Astrocyte (in vitro differentiated cells and primary cell): ENCODE measurements at places on chromosomes 3 and 15.

DNA sequence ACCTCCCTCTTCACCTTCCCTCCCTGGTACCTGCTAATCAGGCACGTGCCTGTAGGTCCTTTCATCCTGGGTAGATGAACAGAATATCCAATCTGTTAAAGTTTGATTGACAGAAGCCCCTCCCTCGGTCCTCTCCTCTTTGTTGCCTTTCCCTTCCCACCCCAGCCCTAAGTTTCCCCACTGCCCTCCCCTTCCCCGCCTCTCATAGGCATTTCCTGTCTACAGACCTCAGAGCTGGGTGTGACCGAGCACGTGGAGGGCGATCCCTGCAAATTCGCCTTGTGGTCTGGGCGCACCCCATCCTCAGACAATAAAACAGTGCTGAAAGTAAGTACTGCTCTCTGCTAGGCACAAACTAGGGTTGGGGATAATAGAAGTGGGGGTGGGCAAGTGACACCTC lies 239.2 kb upstream of the UMPS start:
- no peak for DNase-seq
- H3K27ac ChIP-seq, result no peak overlapping the region
- no peaks in the 10 kb centered on the region for H3K36me3 ChIP-seq
- H3K4me3 ChIP-seq, result no peak overlapping the region
- no peaks in the 10 kb centered on the region for H3K27me3 ChIP-seq

GRCh38 chr15:90402767-90403166 lies 14.7 kb downstream of the IQGAP1 start:
- no peak overlapping the region for H3K4me3 ChIP-seq
- peaks cover 53% of the 10 kb centered on the region for H3K4me1 ChIP-seq
- H3K27me3 ChIP-seq, result no peaks in the 10 kb centered on the region
- peak overlapping the region; percentile 91 for H3K27ac ChIP-seq
- peaks cover 3% of the 10 kb centered on the region for H3K36me3 ChIP-seq

GRCh38 chr3:89179355-89180001 lies 72.1 kb downstream of the EPHA3 start:
- H3K4me1 ChIP-seq, result peaks cover 4% of the 10 kb centered on the region
- DNase-seq, result peak; percentile 31
- no peak overlapping the region for H3K27ac ChIP-seq
- H3K36me3 ChIP-seq, result no peaks in the 10 kb centered on the region

DNA sequence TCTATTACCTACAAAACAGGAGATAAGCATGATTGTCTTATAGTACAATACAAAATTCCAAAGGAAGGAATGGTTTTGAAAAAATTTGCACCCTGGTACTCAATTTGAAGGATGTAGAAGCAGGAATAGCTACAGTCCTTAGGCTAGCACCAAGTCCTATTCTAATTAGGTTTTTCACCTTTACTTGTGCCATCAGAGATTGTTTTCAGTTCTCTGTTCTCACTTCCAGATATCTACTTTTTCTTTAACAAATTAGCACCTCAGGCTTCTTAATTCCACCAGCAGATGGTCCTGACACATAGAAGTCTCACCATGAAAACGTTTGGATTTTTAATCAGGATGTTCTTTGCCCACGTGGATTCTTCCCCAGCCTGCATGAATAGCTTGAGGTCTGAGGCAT lies 43.8 kb downstream of the IL5RA start:
- no peak overlapping the region for H3K4me3 ChIP-seq
- no peak overlapping the region for H3K27ac ChIP-seq
- DNase-seq, result no peak

DNA sequence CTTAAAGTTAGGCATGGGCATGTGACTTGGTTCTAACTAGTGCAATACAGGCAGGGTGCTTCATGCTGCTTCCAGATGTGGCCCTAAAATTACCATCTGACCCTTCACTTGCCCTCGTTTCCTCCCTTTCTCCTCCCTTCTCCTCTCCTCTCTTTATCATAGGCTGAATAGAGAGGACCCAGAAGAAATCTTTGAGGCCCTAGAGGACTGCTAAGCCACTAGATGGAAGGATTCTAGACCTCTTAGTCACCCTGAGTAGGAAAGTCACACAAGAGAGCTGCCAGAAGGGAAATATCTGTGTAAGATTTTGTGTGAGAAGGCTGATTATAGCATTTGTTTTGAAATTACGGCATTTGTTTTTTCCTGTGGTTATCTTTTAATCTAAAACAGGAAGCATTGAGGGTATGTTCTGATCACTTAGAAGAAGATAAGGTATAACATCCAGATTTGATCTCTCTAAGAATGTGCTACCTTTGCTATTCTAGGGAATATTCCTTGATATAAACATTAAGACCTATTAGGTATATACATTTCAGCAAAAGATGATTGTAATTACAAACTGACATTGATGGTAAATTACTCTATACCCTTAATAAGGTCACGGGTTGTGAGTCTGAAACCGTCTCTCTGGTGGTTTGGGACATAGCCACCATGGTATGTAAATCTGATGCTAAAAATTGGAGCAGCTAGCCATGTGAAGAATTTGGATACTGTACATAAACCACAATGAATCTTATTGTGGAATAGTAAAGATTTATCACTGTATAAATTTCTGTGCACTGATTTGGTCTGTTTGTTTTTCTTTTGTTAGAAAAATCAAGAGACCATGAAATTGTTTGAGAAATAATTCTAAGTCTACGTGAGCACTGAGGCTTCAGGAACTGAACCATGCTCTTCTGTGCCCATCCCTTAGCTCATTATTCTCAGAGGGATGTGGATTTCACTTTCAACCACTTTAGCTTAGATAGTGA lies 84.1 kb downstream of the TP63 start:
- no peak overlapping the region for H3K4me3 ChIP-seq
- H3K4me1 ChIP-seq, result peaks cover 16% of the 10 kb centered on the region
- peak; percentile 90 for DNase-seq
- H3K27ac ChIP-seq, result peak overlapping the region; percentile 69
- H3K27me3 ChIP-seq, result no peaks in the 10 kb centered on the region
- no peaks in the 10 kb centered on the region for H3K36me3 ChIP-seq

- H3K4me1 ChIP-seq, result no peaks in the 10 kb centered on the region
- no peaks in the 10 kb centered on the region for H3K27me3 ChIP-seq
- DNase-seq, result no peak
- H3K27ac ChIP-seq, result no peak overlapping the region
- H3K4me3 ChIP-seq, result no peak overlapping the region
Measured at GRCh38 chr3:183930086-183930485, 45.4 kb upstream of the PARL start.

DNA sequence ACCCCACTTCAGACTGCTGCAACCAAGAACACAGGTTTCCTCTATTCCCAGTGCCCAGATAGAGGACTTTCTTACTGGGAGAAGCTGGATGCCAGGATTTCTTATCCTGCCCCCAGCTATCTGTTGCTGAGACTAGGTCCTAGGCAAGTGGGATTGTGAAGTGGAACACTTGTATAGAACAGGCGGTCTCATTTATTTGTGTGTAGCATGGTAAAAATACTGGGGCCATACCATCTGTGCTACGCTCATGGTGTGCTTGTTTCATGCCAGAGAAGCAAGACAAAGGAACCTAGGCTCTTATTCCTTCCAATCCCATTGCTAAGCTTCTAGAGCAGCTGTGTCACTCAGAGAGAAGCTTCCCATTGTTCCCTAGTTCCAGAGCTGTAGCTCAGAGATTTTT lies 191.5 kb upstream of the EPHA6 start:
- H3K36me3 ChIP-seq, result no peaks in the 10 kb centered on the region
- H3K4me3 ChIP-seq, result no peak overlapping the region
- no peak overlapping the region for H3K27ac ChIP-seq
- H3K4me1 ChIP-seq, result no peaks in the 10 kb centered on the region
- no peak for DNase-seq

DNA sequence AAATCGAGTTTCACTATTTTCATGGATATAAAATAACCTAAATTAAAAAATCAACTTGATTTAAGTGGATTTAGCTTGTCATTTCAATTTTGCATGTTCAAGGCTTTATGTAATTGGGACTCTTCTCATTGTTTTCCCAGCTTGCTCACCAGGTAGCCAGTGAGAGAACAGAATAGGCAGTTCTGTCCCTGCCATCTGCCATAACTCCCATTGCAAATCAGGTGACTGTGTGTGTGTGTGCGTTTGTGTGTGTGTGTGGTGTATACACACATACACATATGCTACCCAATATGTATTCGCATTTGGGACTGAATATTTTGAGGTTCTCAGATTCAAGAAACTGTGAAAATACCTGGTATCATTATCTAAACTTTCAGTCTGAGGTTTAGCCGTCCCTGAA lies 1069.8 kb downstream of the IGSF11 start:
- no peaks in the 10 kb centered on the region for H3K4me1 ChIP-seq
- H3K27ac ChIP-seq, result no peak overlapping the region
- H3K27me3 ChIP-seq, result no peaks in the 10 kb centered on the region
- H3K36me3 ChIP-seq, result no peaks in the 10 kb centered on the region

GRCh38 chr3:12196684-12197083 lies 38.0 kb upstream of the TIMP4 start:
- DNase-seq, result no peak
- peaks cover 27% of the 10 kb centered on the region for H3K4me1 ChIP-seq
- no peak overlapping the region for H3K27ac ChIP-seq
- H3K27me3 ChIP-seq, result no peaks in the 10 kb centered on the region

- H3K36me3 ChIP-seq, result no peaks in the 10 kb centered on the region
- H3K4me3 ChIP-seq, result no peak overlapping the region
- no peaks in the 10 kb centered on the region for H3K27me3 ChIP-seq
- H3K4me1 ChIP-seq, result no peaks in the 10 kb centered on the region
- no peak overlapping the region for H3K27ac ChIP-seq
- no peak for DNase-seq
Measured at GRCh38 chr3:139396707-139397106, 7.3 kb upstream of the COPB2 start.

DNA sequence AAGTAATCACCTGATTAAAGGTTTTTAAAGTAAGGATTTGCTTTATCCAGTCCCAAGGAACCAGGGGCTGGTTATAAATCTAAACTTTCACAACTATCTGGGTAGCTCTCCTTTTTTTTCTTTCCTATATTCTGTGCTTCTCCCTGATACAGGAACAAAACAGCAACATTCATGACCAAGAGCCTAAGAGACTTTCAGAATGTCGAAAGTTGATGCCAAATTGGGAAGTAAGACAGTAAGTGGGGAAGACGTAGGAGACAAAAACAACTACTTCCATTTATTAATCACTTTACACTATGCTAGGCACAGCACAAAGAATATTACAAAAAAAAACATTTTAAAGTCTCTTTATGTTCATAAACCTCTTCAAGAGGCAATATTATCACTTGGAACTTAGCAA lies 211.6 kb downstream of the MAGI1 start:
- H3K27ac ChIP-seq, result no peak overlapping the region
- H3K4me3 ChIP-seq, result no peak overlapping the region
- no peak for DNase-seq

DNA sequence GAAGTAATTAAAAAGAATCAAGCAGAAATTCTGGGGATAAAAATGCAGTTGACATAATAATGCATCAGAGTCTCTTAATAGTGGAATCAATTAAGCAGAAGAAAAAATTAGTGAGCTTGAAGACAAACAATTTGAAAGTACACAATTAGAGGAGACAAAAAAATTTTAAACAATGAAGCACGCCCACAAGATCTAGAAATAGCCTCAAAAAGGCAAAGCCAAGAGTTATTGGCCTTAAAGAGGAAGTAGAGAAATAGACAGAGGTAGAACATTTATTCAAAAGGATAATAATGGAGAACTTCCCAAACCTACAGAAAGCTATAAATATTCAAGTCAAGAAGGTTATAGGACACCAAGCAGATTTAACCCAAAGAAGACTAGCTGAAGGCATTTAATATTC lies 113.3 kb downstream of the TBC1D2B start:
- H3K36me3 ChIP-seq, result no peaks in the 10 kb centered on the region
- no peak overlapping the region for H3K4me3 ChIP-seq

- H3K36me3 ChIP-seq, result no peaks in the 10 kb centered on the region
- no peak overlapping the region for H3K4me3 ChIP-seq
- peaks cover 5% of the 10 kb centered on the region for H3K4me1 ChIP-seq
- H3K27me3 ChIP-seq, result no peaks in the 10 kb centered on the region
- H3K27ac ChIP-seq, result no peak overlapping the region
- DNase-seq, result no peak
Measured at GRCh38 chr15:65916041-65916663, 46.9 kb downstream of the RAB11A start.

DNA sequence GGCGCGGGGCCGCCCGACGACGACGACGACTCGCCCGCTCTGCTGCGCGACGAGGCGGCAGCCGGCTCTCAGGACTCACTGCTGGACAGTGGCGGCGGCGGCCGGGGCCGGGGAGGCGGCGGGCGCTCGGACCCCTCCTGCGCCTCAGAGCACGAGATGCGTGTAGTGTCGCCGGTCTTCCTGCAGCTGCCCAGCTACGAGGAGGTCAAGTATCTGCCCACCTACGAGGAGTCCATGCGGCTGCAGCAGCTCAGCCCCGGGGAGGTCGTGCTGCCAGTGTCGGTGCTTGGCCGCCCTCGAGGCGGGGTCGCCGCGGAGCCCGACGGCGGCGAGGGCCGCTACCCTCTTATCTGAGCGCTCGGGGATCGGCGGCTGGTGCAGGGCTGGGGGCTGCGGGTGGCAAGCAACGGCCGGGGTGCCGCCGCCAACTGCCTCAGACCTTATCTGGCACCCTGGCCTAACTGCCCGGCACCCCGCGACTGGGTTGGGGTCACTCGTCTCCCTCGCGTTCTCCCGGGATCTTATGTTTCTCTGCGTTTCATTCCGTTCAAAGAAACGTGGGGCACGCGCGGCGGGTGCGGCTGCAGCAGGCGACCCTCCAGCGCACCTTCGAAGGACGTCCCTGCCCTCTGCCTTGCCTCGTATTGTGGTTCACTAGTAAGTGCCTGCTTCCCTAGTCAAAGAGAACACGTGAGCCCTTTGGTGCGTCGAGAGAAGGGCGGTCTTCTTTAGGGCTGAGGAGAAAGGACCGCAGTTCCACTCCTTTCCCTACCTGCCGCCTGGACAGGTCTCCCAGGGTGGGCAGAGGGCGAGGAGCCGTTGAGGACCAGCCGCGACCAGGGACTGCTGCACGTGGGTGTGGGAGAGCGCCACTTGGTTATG lies 1.0 kb downstream of the C3orf80 start:
- no peaks in the 10 kb centered on the region for H3K36me3 ChIP-seq
- H3K27ac ChIP-seq, result no peak overlapping the region
- peak overlapping the region; percentile 50 for H3K4me3 ChIP-seq

DNA sequence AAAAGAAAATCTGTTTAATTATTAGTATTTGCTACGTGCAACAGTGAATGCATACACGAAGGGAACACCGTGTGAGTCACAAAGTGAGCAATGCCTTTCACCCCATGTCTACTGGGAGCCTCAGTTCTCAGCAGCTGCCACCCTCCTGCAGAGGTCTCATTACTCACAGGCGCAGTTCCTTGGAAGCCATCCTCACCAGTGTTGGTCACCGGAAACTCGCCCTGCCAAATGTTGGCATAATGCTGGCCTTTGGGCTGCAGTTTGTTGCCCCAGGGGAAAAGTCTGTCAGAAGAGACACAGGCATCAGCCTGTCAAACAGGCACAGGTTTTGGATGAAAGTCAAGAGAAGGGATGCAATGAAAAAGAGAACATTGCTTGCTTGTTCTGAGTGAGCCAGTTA lies 50.1 kb downstream of the SUMF1 start:
- no peak overlapping the region for H3K4me3 ChIP-seq
- H3K27me3 ChIP-seq, result no peaks in the 10 kb centered on the region
- peak; percentile 87 for DNase-seq
- peak overlapping the region; percentile 52 for H3K27ac ChIP-seq
- no peaks in the 10 kb centered on the region for H3K36me3 ChIP-seq

GRCh38 chr15:63447017-63447676 lies 57.2 kb upstream of the USP3 start:
- H3K4me1 ChIP-seq, result no peaks in the 10 kb centered on the region
- no peak for DNase-seq
- H3K4me3 ChIP-seq, result no peak overlapping the region
- H3K36me3 ChIP-seq, result no peaks in the 10 kb centered on the region
- H3K27me3 ChIP-seq, result peaks cover 8% of the 10 kb centered on the region
- H3K27ac ChIP-seq, result no peak overlapping the region

- DNase-seq, result no peak
- no peak overlapping the region for H3K27ac ChIP-seq
- H3K4me1 ChIP-seq, result no peaks in the 10 kb centered on the region
- H3K27me3 ChIP-seq, result no peaks in the 10 kb centered on the region
Measured at GRCh38 chr3:81503026-81503425, 258.4 kb downstream of the GBE1 start.
